Bronchial epithelial cell (primary cell): ENCODE measurements at places on chromosomes 7 and 10. TPM values are rescaled to one million over a fixed set of nuclear protein-coding genes. Genes with fewer than 3 reads are reported as not detected.

Gene MOGAT3
- total RNA-seq, result not detected in 2 replicates

DNA sequence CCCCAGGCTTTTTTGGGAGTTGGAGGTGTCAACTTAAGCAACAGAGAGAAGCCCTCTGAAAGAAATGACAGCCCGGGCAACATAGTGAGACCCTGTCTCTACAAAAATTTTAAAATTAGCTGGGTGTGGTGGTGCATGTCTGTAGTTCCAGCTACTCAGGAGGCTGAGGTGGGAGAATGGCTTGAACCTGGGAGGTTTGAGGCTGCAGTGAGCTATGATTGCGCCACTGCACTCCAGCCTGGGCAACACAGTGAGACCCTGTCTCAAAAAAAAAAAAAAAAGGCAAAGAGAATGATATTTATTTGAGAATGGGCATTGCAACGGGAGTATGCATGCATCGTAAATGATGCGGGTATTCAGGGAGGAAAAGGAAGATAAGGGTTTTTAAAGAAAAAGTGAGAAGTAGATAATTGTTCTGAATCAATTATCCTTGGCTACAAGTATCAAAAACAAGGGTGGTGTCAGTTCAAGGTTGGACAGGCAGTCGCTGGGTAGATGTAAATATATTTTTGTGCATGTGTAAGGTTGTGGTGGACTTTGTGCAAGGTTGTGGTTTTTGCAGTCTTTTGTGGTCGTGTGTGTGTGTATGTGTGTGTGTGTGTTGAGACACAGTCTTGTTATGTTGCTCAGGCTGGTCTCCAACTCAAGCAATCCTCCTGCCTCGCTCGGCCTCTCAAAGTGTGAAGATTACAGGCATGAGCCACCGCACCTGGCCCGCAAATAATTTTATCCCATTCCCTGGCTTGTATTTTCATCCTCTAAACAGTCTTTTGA lies 65.6 kb downstream of the COL26A1 start:
- no peak for DNase-seq

GRCh38 chr7:34061149-34061548 lies 155.8 kb downstream of the BMPER start:
- DNase-seq, result peak; percentile 98

GRCh38 chr10:94042001-94042833 lies 48.5 kb downstream of the PLCE1 start:
- DNase-seq, result peak; percentile 79

GRCh38 chr10:114151486-114151885 lies 22.5 kb downstream of the CCDC186 start:
- peak; percentile 97 for DNase-seq

GRCh38 chr10:62578301-62578700 lies 204.1 kb downstream of the ZNF365 start:
- DNase-seq, result no peak
